CD8-positive, alpha-beta T cell (primary cell): ENCODE measurements at places on chromosomes 3 and 15.

GRCh38 chr3:150365132-150365604, 42.9 kb upstream of the TSC22D2 start:
- no peak for DNase-seq

DNA sequence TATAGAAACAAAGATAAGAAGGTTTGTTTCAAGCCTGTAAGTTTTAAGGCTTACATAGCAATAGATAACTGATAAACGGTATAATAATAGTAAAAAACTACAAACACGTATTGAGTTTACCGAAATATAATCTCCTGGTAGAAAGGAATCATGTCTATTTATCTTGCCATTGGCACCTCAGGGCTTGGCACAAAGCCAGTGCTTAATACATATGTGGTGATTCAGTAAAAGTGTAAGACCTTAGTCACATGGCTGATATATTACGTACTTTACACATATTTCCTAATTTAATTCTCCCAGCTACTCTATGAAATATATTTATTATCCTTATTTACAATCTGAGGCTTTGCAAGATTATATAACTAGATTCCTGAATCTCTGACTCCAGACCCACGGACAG, 32.0 kb upstream of the SLCO3A1 start:
- no peak for DNase-seq

- no peak for DNase-seq
These were observed 47.7 kb downstream of the BDH1 start for GRCh38 chr3:197508051-197508451.

DNA sequence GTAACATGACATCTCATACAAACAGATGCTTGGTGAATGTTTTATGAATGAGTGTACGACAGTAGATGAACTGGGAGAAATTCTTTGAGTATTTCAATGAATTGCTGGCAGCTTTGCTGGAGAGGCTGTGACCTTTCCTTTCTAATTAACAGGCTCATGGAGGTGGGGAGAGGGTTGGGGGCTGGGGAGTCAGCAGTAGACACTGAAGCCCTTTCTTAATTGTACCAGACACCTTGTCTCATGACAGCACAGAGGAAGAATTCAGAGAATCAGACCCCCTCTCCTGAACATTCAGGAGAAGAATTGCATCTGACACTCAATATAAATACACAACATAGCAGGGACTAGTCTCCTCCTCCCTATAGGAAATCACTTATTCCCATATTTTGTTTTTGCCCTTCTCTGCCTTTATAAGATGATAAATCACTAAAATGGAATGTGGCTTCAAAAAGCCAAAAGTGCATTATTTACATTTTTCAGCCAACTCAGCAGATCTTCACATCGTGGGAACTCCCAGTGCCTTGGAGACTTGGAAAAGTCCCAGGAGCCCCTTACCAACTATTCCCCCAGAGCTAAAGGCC, 66.2 kb upstream of the TPM1 start:
- no peak for DNase-seq

DNA sequence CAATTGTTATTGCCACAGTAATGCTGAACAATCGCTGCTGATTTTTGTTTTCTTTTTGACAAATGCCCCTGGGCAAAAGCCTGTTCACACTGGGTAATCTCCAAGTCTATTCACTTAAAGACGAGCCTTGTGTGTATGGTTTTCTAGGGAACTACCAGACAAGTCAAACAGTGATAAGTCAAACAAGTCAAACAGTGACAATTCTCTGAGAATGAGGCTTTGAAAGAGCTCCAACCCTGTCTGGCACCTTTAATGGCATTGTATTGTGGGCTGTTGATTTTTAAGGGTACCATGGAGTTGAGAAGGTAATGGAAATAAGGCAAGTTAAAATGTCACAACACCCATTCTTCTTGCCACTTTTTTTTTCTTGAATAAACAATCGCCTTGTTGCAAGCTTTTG, 59.4 kb upstream of the TMC3 start:
- DNase-seq: no peak

DNA sequence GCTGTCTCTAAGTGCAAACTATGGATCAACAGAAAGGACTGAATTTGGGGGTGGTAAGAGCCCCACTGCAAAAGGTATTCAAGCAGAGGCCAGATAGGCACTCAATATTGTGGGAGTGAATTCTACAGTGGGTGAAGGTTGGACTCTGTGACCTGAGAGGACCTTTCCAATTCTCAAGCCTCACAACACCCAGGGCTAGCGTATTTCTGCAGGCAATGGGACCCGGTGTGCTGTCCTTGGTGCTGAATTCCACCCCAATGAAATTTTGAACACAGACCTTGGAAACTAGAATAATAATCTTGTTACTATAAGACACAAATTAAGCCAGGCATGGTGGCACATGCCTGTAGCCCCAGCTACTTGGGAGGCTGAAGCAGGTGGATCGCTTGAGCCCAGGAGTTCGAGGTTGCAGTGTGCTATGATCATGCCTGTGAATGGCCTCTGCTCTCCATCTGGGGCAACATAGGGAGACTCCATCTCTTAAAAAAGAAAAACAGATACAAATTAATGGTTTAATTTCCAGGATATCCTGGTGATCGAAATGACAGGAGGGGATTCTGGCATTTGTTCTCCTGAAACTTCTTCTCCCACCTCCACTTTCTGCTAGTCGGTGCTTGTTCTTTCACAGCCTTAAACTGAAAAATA, 135.4 kb downstream of the RAB11A start:
- no peak for DNase-seq
